ENCODE measurements at places on chromosomes 5 and 9. TPM values are rescaled to one million over a fixed set of nuclear protein-coding genes. Genes with fewer than 3 reads are reported as not detected.

Gene DND1
- total RNA-seq = not detected

Gene ORM2
- not detected for total RNA-seq

Gene PRSS3
- 48.0 TPM for total RNA-seq

Gene PAEP
- total RNA-seq = not detected

Gene FOXD4
- 0.24 TPM for total RNA-seq

Gene PPP2R2B
- 0.64 TPM for total RNA-seq

Gene CAMK2A
- total RNA-seq = 0.24 TPM

Gene PALM2AKAP2
- 8.2 TPM for total RNA-seq

Gene GMCL2
- total RNA-seq = not detected

Gene CEP72
- total RNA-seq = 5.3 TPM

Gene BTNL8
- not detected for total RNA-seq

Gene ANKRD18B
- total RNA-seq = 16.6 TPM
